AG04449 (cell line): ENCODE measurements at places on chromosomes 2 and 18.

GRCh38 chr2:15584316-15584715 is 7.4 kb upstream of the DDX1 start:
- DNase-seq, result no peak

- DNase-seq, result no peak
Observed at GRCh38 chr2:47312491-47312850, 90.5 kb upstream of the MSH2 start.

- DNase-seq, result no peak
Observed at GRCh38 chr2:170369894-170370293, 191.9 kb downstream of the MYO3B start.

DNA sequence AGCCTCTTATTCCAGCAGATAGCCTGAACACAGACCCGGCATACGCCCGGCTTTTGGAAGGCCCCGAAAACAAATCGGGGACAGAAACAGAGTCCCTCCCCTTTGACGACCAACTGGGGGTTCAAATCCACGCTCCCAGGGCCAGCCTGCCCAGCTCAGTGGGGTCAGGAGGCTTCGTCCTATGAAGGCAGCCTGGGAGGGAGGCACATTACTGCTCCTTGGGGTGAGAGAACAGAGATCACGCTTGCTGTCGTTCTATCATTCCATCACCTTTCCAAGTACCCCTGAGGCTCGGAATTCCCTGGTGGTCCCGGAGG is 208.8 kb upstream of the SALL3 start:
- no peak for DNase-seq

DNA sequence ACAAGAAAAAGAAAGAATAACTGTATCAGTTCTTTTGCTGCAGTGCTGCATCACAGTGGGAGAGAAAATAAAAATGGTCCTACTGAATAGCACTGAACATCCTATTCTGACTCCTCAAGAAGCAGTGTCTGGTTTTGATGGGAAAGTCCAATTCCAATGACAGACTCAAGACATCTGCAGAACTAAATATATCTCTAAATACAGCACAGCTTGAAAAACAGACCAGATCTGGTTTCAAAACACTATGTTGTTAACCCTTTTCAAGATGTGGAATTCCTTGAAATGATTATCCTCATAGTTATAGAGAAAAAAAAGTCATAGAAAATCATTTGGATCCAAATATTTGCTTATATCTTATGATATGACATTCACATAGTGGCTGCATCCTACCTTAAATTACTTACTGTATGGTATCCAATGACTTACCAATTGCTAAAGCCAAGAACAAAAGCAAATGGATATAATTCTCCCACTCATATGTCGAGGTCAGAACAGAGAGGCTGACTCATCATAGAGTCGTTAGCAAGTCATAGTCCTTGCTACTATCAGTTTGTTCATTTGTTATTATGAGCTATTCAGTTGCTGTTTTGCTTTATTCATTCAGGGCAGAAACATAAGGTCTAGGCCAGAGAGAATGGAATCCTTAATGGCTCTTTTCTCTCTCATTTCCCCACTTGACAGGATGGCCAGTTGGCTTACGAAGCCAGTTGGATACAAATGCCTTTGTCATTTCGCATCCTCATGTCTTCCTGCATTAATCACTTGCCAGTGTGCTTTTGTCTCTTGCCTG is 62.5 kb upstream of the ACVR2A start:
- no peak for DNase-seq

- DNase-seq, result no peak
Observed at GRCh38 chr2:6644261-6644660, 221.4 kb downstream of the CMPK2 start.

- no peak for DNase-seq
Observed at GRCh38 chr2:224264259-224264658, 137.6 kb downstream of the FAM124B start.

GRCh38 chr18:62634979-62635630 is 80.2 kb upstream of the PHLPP1 start:
- no peak for DNase-seq

DNA sequence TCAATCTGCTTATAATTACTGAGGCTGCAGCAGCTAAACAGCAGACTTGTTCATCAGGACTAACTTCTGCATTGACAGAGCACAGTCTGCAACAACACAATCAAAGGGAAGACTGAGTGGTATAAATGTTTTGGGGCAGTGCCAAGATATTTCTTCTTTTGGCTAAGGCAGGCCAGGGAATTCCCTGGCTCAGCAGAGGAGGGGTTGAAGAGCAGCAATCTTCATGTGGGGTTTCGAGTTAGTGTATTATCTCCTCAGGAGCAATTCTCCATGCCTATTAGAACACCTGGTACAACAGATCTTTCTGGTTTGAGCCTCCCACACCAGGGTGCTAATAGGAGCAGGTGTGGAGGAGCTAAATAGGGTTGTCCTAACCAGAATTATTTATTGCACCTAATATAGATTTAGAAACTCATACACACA is 103.0 kb upstream of the STK17B start:
- DNase-seq, result no peak

DNA sequence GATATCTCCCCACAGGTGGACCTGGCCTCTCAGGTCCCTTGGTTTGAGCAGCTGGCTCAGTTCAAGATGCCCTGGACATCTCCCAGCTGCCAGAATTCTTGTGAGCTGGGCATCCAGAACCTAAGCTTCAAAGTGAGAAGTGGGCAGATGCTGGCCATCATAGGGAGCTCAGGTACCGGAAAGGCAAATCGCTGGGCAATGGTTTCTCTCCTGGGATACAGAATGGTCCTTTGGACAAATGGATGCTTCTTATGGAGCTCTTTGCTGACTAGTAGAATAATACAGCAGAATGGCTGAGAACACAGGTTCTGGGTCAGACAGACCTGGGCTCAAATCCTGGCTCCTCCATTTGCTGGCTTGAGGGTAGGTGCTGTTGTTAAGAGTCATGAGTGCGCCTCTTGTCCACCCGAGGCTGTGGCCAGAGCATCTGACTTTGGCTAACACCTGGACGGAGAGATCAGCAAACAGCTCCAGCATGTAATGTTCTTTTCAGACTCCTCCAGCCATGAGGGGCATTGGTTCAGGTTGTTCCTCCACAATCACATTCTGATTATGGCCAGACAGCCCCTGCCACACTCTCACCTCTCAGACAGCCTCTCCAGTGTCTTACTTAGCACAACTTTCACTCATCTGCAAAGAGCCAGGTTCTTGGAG is 7.5 kb downstream of the ABCG8 start:
- DNase-seq, result no peak

DNA sequence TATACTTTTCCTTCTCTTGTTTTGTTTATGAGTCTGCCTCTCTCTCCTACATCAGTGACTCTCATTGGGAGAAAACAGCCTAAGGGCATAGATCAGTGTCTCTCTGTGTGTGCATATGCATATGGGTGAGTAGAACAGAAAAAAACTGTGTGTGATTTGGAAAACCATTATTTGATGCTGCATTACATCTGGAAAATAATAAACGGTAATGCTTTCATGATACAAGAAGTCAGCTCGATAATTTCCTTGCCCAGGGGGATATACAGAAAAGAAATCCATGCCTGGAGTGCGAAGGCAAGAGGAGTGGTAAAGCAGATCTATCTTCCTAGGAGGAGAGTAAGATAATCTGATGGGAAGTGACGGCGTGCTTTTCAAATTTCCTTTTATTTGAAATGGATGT is 221.5 kb upstream of the LYPD1 start:
- DNase-seq, result no peak

DNA sequence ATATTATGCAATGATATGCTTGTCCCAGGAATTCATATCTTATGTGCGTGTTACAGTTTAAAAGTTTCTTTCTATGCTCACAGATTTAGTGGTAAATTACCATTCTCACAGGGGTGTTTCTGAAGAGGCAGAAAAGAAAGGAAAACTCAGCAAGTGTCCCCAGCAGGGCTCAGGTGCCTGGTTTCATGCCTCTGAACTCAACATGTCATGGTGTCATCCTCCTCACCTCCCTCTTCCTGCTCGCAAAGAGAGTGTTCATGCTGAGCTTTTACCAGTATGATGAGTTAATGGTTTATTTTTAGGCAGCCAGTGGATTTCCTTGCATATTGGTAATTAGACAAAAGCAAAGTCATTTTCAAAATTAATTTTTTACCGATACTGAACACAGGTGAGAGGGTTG is 492.9 kb upstream of the ZEB2 start:
- DNase-seq, result no peak

GRCh38 chr2:197904446-197904845 is 100.1 kb downstream of the PLCL1 start:
- no peak for DNase-seq

GRCh38 chr18:58349650-58350049 is 279.2 kb downstream of the ALPK2 start:
- no peak for DNase-seq

GRCh38 chr2:26648516-26648915 is 7.3 kb upstream of the CIB4 start:
- DNase-seq, result no peak

- DNase-seq, result no peak
Observed at GRCh38 chr18:3454365-3455089, 4.6 kb downstream of the TGIF1 start.

DNA sequence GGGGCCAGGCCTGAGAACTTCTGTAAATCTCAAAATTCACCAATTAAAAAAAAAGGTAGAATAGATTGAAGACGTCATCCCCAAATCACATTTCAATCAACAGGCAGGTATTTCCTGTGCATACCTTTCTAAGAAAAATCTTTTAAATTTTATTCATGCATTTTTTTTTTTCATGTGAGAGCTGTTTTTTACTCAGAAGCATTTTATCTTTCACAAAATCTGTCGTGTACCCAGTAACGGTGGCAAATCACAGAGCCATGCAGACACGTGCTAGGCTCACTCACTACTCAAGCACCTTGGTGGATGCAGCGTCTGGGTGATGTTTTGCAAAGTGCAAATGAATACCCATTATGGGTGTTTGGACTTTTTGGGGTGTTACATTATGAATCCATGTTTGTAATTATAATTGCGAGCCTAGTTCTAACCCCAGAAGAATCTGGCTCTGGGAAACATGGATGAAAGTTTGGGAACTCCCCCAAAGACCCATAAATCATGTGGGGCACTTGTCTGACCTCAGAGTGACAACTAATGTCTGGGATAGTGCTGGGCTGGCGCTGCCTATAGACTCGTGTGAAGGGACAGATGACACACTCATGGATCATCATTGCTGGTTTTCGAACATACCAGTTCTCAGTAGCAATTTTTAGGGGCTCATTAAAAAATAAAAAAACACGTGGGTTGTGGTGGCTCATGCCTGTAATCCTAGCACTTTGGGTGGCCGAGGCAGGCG is 335.2 kb downstream of the LPIN1 start:
- no peak for DNase-seq

DNA sequence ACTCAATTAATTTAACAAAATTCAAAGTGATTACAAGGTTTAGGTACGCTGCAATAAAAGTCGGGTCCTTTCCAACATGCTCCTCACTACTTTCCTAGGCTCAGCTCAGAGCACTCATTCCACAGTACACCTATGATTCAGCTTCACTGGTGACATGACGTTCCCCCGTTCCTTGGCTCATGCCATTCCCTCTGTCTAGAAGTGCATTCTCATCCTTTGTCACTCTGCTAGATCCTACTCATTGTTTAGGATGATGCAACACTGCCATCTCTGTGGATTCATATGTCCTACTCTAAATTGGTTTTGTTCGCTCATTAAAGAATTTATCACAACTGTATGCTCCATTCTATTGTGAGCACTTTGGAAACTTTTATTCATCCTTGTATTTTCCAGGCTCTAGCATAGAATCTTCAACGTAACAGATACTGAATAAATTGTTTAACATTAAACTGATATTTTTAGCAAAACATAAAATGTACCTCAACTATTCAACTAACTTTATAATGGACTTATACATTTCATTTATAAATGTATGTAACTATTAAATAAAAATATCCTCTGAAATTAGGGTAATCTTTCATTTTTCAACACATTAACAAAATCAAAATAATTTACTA is 78.6 kb downstream of the FAM228A start:
- no peak for DNase-seq

GRCh38 chr2:103959174-103960128 is 894.5 kb upstream of the POU3F3 start:
- no peak for DNase-seq

- DNase-seq, result no peak
Observed at GRCh38 chr2:71469403-71470398, 16.3 kb downstream of the DYSF start.

DNA sequence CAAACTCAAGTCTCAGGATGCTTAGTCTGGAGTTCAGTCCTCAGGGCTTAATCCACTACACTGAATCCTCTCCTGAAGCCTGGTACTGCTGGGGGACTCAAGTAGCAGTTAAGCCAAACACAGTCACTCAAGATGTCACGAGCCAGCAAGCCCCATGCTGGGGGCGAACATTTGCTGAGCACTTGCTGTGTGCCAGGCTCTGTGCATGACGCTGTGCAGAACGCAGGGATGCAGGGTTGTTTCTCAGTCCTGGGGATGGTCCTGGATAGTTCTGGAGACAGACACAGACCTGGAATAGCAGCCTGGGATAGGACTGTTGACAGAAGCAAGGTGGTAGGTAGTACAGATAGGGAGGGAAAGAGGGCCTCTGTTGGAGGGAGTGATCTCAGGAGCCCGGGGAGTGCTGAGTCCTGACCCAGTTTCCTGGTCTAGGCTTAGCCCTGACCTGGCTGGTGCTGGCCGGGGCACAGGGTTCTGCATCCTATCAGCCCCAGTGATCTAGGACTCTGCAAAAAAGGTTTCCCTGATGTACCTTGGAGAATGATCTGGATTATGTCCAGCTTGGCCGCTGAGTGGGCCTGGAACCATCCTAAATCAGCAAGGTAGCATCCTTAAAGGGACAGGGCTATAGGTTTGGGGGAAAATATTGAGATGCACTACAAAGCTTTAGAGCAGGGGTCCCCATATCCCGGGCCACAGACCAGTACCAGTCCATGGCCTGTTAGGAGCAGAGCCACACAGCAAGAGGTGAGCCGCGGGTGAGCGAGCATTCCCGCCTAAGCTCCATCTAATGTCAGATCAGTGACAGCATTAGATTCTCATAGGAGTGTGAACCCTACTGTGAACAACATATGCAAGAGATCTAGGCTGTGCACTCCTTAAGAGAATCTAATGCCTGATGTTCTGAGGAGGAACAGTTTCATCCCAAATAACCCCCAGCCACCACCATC is 54.7 kb upstream of the OTOF start:
- no peak for DNase-seq

GRCh38 chr2:38116762-38117161 is 40.8 kb upstream of the CYP1B1 start:
- DNase-seq, result no peak

DNA sequence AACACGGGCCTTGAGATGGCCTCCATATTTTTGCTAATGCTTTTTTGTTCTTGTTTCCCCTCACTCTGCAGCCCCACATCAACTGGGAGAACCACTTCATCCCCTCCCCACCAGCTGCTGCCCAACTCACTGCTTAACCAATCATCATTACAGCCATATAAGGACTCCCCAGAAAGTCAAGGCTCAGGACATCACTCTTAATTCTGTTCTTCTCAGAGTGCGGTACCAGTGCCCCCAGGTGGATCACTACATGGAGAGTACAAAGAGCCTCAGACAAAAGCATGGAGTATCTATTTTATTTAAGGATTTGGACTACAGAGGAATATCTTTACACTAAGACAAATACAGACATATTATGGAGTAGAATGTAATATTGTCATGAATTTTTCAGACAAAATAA is 340.6 kb downstream of the PAX3 start:
- no peak for DNase-seq
